AG08395 (cell line): ENCODE measurements at places on chromosomes 2 and 18.
A peak's percentile ranks its signal among the peaks of the same experiment; 100 is the strongest.

- no peak for DNase-seq
Observed at GRCh38 chr2:106885971-106886915, at the start of gene ST6GAL2. Gene ST6GAL2 (minus strand): TSS chr2:106886167. CDS start chr2:106843977, 42,190 bp downstream.

GRCh38 chr2:219512524-219513216 is 1.6 kb upstream of the ASIC4 start:
- DNase-seq: no peak

GRCh38 chr2:194926873-194927272 is 730.2 kb upstream of the SLC39A10 start:
- DNase-seq: no peak

DNA sequence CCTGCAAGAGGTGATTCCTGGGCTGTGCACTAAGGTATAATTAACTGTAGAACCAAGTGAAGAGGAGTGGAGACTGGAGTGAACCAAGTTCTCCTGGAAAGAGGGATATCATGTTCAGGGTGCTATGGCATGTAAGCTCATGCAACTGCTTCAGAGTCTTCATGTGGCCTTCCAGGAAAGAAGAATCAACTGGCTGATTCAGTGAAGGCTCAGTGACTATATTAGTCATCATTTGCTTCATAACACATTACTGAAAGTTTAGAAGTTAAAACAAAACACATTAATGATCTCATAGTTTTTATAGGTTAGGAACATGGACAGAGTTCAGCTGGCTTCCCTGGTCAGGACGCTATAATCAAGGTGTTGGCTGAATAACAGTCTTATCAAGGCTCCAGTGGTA is 1200.8 kb upstream of the GYPC start:
- no peak for DNase-seq

DNA sequence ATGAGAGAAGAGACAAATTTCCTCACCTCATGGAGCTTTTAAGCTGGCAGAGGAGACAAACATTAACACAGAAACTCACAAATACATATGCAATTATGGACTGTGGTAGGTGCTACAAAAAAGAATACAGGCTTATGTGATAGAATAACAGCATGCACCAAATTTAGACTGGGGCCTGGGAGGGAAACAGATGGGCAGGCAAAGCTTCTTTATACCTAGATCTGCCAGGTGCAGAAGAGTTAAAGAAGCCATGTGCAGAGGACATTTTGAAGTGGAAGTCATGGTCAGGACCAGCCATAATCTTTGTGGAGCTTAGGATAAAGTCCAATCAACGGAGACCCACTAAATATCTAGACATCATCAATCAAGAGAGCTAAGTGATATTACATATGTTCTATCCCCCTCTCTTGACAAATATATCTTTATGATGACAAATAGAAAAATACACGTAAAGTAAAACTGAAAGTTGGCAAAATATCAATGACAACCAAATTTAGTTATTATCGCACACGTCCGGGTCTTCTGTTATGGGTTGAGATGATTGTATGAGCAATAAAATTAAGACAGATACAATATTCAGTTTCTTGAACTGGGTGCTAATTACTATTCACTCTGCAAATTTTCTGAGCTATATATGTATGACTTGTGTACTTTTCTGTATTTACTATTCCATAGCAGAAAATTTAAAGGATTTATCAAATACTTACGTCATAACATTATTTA is 44.1 kb downstream of the CD28 start:
- no peak for DNase-seq

GRCh38 chr2:197358931-197359330 is 48.4 kb upstream of the ANKRD44 start:
- peak; percentile 44 for DNase-seq

GRCh38 chr2:96816127-96816835 is at the start of gene CNNM3:
Gene CNNM3 (plus strand): TSS chr2:96816268. CDS start chr2:96816278, 10 bp downstream.
- DNase-seq: peak; percentile 99

GRCh38 chr2:118089139-118089800 is 999 bp downstream of the INSIG2 start:
- peak; percentile 59 for DNase-seq

DNA sequence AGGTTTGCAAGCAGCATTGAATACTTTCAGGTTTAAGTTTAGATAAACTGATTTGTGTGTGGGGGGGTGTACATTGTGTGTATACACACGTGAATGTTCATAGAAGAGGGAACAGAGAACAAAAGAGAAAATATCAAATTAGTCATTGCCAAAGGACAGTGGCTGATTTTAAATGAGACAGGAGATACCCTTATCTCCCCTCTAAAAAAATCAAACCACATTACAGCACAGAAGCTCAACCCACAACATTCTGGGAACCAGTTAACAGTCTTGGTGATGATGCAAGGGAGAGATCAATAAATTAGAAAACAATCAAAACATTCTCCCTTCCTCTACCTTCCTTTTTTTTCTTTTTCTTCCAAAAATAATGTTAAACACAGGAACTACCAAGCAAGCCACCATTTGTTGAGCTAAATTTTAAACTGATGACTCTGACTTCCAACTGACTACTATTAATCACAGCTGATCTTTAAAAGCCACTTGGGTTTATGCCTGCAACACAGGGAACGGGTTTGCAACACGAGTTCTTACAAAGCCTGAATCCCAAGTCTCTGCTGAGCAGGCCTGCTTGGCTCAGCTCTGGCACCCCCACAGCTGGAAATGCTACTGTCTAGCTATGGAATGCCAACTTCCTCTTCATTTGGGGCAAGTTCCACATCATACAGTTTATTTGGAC is 119.2 kb upstream of the ACVR1C start:
- peak; percentile 75 for DNase-seq

- DNase-seq: no peak
Observed at GRCh38 chr2:43136876-43137275, 89.5 kb downstream of the ZFP36L2 start.

- DNase-seq: no peak
Observed at GRCh38 chr18:13688191-13689136, 37.9 kb downstream of the FAM210A start.

GRCh38 chr18:28002841-28003240 is 174.1 kb downstream of the CDH2 start:
- DNase-seq: no peak

DNA sequence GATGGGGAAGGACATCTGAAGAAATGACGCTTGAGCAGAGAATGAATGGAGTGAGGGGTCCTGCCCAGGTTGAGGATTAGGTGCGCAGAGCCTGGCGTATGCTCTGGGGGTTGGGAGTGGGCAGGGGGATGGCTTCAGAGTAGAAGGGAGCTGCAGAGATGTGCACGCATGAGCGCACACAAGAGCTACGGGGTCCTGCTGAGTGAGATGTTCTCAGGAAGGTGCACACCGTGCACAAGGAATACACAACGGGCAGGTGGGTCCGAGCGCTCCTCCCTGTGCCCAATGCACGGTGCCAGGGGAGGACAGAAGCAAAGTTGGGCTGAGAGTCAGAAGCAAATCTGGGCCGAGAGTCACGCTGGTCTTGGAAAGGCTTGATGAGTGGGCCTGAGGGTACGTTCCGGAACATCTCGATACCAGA is 25.5 kb downstream of the TWIST2 start:
- DNase-seq: no peak

GRCh38 chr2:188450732-188451483 is 159.2 kb downstream of the GULP1 start:
- DNase-seq: peak; percentile 5

DNA sequence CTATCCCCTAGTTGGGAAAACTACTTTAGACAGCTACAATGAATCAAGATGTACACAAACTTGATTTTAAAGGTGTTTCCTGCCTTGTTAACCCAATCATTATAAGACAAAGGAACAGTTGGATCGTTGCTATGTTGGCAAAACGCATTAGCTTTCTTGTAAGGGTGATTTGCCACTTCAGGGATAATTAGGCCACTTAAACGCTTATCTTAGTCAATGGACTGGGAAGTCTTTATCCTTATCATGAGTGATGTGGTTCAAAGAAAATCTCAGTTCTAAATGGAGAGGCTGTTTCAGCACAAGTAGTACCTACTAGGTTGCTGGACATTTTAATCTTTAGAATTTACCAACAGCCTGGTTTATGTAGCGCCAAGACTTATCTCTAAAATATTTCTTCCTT is 406.1 kb upstream of the MEX3C start:
- DNase-seq: no peak

GRCh38 chr2:64797881-64798575 is 144.3 kb upstream of the SERTAD2 start:
- peak; percentile 22 for DNase-seq

DNA sequence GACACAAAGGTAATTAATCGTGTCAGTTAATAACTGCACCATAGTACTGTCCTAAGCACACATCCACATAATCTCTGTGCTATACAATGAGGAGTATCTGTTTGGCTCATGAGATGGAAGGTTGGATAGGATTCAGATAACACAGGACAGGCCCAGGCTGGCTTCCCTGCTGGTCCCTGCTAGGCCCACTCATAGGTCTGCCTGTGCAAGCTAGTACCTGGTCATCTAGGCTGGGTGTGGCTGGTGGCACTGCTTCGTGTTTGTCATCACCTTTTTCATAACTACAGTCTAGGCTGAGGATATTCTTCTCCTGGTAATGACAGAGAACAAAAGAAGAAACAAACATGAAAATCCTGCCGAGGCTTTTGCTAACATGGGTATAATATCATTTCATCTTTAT is 392.8 kb downstream of the TRIB2 start:
- no peak for DNase-seq

- peak; percentile 2 for DNase-seq
Observed at GRCh38 chr2:137255990-137256389, 490.6 kb downstream of the THSD7B start.

DNA sequence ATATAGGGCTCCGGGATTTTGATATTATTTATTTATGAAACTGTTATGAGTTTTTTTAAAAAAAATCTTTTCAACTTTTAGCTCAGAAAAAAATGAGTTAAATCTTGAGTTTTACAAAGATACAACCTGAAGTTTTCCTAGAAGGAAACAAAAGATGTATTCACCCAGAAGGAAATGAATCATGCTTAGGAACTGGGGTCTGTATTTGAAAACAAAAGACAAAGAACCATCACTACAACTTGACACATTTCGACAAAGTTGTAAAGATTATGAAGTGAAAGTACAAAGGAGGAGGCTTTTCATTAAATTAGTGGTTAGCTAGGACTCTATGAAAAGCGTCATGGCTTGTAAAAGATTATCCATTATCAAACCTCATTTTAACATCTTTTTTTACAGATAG is 143.3 kb downstream of the PDE1A start:
- DNase-seq: no peak

- DNase-seq: no peak
Observed at GRCh38 chr2:16960579-16960978, 294.9 kb upstream of the CYRIA start.

DNA sequence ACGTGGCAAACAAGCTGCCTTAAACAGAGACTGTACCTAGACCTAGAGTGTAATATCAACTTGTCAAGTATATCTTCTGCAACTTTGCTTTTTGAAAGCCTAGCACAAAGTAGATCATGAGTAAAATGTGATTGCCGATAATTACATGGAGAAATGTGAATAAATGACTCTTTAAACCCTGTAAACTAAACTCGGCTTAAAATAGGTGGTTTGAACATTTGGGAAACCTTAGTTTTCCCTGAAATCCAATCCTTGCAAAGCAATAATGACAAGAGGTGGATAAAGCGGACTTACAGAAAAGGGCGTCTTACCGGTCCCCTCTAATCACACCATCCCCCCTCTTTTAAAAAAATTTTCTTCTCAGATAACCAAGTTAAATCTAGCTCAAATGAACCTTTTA is 549 bp upstream of the PSMD14 start:
- DNase-seq: no peak
